PC-3 (cell line): ENCODE measurements at places on chromosomes 4 and X. TPM values are rescaled to one million over a fixed set of nuclear protein-coding genes. Genes with fewer than 3 reads are reported as not detected.
A peak's percentile ranks its signal among the peaks of the same experiment; 100 is the strongest.

DNA sequence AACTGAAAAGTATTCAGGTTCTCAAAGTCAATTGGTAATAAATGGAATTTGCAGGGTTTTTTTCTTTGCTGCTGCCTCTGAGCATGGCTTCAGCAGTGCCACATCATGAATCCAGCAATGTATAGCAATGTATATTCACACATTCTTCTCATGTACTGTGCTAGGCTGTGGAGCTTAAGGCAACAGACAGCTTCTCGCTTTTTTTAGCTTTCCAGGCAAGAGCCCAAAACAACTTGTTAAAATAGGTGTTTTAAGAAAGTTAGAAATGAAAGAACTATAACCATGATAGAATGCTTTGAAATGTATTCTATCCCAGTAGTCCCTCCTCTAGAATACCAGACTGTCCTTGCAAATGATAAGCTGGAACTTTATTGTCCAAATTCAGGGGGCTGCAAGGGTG lies 30.4 kb downstream of the SMIM43 start:
- DNase-seq: no peak

DNA sequence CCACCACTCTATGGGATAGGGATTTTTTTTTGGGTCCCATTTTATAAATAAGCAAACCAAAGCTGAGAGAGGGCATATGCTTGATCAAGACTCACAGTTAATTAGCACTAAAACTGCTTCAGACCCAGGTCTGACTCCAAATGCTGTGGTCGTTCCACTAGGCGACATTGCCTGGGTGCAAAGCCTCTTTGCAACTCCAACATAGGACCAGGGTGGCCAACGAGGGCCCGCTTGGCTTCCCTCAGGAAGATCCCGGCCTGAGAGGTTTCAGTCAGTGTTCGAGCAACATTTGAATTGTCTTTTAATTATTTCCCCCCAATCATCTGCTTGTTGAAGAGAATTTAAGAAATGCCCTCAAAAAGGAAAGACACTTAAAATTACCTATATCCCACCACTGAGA lies 11.2 kb downstream of the PJA1 start:
- DNase-seq: no peak

DNA sequence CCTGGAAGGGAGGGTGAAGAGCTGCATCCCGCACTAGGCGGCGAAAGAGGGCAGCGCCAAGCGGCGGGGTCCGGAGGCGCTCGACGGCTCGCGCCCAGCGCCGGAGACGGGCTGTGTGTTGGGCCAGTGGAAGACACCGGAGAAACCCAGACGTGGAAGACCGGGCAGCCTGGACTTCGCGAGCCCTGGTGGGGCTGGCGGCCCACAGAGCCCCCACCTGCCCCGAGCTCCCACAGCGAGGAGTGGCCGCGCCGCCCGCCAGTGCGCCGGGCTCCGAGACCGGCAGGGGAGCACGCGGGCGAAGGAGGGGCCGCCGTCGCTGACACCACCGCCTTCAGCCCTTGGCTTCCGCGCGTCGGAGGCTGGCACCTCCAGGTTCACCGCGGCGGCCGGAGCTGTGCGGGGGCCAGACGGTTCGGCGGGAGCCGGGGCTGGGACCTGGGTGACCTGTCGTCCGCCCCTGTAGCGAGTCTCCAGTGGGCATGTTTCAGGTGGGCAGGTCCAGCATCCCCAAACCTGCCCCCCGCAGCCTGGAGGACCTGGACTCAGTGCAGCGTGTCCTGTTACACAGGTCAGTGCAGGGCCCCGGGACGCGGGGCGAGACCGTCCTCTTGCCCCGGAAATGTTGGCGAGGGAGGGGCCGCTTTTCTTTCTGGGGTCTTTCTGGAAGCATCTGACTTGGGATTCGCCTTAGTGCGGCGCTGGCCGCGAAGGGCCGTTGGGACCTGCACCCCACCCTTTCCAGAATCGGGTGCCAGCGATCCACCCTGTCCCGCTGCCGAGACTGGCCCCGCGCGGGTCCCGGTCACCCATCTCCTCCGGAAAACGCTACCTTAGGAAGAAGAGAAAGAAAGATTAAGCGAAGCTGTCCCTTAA lies 9.6 kb upstream of the INTU start:
- no peak for DNase-seq

DNA sequence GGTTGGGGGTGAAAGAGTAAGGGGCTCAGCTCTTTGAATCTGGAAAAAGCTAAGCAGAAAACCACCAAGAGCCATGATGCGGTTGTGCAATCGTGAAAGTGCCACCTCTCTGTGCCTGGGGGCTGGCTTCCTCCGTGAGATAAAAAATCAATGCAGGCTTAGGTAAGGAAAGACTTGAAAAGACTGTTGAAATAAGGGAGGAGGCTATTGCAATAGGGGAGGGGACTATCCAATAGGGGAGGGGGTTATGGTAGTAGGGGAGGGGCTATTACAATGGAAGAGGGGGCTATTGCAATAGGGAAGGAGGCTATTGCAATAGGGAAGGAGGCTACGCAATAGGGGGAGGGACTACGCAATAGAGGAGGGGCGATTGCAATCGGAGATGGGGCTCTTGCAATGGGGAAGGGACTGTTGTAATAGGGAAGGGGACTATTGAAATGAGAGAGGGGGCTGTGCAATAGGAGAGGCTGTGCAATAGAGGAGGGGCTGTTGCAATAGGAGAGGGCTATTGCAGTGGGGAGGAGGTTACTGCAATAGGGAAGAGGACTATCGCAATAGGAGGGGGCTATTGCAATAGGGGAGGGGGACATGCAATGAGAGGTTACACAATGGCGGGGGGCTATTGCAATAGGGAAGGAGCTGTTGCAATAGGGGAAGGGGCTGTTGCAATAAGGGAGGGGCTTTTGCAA lies 162.3 kb upstream of the PSAPL1 start:
- DNase-seq: no peak

- DNase-seq: no peak
These were observed 140.9 kb downstream of the PAPSS1 start for GRCh38 chr4:107579099-107579498.

MAB21L2 gene
- total RNA-seq: not detected in 2 replicates

DNA sequence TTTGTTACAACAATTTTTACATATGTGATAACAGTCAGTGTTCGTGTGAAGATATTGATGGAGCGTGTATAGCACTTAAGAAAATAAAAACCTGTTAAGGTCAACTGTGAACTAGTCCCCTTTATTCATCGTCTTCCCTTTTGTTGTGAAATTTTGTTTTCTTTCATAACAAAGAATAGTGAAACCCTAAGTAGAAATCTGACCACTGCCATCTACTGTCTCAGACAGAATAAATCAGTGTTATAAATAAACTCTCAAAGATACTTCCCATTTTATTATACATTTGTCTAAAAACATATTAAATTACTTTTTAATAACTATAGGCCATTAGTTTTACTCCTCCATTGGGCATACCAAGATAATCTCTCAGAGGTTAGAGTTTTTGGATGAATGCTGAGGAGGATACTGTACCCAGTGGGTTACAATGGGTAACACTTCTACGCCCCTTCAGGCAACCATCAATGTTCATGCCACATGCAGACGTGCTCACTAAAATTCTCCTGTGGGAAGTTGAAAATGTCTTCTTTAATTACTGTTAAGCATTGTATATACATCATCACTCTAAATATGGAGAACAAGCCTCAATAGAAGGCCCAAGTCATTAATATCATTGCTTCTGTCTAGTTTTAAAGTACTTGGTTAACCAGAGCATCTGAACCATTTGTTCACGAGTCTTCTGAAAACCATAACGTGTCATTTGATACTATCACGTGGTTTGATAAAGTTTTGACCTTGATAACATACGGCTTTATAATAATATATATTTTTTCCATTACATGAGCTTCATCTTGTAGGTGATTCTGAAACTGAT lies 171.2 kb downstream of the TMA16 start:
- no peak for DNase-seq

DNA sequence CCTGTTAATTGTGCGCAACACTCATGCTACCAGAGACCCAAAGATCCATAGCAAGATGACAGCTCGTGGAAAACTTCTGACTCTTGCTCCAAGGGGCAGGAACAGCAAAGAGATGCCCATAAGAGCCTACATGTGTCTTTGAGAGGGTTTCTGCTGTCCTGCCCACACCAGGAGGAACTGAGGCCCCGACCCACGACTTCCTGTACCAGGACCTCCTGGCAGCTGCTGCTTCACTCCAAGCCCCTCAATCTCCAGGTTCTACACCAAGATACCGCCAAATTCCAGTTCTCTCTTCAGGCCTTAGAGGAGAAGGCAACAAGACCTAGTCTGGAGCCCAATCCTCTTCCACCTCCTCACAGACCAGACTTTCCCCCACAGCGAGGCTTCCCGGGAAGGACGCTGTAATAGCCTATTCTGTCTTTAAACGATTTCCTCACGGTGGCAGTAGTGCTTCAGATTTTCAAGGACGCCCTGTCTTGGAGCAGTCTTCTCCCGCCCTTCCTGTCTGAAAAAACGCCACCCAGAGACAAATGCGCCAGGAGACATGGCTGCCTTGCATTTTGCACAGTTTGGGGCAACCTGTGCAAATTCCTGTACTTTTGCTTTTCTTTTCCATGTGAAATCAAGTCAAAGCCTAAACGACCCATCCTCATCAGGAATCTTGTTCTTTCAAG lies 230.2 kb upstream of the STK26 start:
- peak; percentile 43 for DNase-seq

CHRDL1 gene
- 0.40 and 0.47 TPM in 2 replicates for total RNA-seq

TREX2 gene
- total RNA-seq: 1.4 and 4.7 TPM in 2 replicates
